Posterior cingulate gyrus (tissue), 11 donors: ENCODE measurements at places on chromosomes 3 and 15.

- no peak for DNase-seq
Measured at GRCh38 chr3:39141171-39141995, 12.0 kb downstream of the CSRNP1 start.

DNA sequence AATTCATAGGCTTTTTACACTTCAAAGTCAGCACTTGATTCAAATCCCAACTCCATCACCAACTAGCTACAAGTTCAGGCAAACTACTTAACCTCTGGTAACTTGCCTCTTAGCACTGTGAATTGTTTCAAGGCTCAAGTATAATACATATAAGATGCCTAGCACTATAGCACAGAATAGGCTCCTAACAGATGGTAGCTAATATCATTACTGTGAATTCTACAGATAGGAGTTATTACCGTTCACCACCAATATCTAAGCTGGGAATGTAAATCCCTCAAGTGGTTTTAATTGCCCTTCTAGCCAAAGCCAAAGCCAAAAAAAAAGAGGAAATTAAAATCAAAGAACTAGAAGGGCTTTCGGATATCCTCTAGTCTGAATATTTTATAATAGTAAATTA lies 15.4 kb downstream of the DLG1 start:
- no peak for DNase-seq

DNA sequence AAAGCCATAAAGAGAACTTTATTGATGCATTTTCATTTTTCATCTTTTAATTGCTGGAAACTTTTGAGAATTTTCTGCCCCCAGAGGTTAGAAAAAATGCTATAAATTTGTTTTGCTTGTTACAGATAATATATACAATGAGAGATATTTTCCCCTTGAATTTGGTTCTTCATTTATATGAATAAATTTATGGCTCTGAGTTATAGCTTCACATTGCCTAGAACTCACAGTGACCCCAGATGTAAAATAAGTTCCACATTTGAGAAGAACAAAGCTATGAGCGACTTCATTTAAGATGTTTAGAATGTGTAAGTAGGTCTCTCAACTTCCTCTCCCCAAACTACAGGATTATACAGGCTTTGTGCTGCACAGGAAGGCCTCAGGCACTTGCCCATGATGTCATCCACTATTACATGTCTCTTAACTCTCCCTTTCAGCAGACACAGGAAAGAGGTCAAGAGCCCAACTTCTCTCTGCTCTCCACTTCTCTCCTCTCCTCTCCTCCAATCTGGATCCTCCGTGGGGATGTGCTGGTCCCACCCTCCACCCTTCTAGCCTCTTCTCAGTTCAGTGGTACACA lies 92.8 kb downstream of the DUT start:
- DNase-seq = no peak

DNA sequence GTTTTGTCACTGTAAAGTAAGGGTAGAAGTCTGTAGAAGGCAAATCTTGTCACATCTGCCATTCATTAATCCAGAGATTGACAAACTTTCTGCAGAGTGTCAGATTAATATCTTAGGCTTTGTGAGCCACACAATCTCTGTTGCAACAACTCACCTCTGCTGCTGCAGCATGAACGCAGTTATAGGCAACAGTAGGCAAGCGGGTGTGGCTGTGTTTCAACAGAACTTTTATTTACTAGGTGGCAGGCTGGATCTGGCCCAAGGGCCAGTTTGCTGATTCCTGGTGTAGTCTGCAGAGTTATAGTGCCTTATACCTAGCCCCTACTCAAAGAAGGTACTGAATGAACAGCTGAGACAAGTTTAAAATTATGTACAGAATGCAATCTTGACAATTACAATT lies 396.7 kb downstream of the FOXP1 start:
- no peak for DNase-seq

DNA sequence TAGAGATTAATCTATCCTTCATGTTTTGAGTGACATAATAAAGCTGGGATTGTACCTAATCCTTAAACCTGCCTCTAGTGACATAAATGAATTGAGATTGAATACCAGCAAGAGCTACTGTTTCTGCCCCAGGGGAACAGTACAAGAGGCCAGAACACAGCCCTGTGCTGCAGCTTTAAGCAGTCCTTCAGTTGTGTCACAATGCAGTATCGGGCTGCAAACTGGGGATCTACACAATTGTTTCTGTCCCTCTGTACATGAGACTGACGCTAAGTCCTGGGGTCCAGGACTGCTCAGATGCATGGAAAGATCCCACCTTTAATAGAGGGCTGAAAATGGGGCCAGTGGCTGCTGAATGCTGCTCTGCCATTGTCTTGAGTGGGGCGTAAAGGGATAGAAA lies 87.5 kb downstream of the MINAR1 start:
- DNase-seq = no peak

GRCh38 chr15:38707802-38708671 lies 143.4 kb upstream of the RASGRP1 start:
- DNase-seq = no peak

DNA sequence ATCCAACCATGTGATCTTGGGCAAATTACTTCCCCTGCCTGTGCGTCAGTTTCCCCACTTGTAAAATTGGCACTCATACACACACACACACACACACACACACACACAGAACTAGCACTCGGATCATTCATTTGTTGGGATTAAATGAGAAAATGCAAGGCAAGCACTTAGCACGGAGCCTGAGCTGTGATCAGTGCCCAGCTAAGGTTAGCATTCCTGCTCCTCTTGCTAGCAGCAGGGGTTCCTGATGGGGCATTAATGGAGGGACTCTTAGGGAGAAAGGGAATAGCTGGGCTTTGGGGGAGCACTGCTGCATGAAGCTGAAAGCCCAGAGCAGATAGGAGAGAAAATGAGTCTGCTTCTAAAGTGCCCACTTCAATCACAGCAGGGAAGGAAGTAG lies 187.7 kb upstream of the C2CD4B start:
- DNase-seq = no peak

GRCh38 chr3:177057768-177058167 lies 139.5 kb downstream of the TBL1XR1 start:
- no peak for DNase-seq

GRCh38 chr3:158471639-158472294 lies 99.2 kb upstream of the MLF1 start:
- no peak for DNase-seq

DNA sequence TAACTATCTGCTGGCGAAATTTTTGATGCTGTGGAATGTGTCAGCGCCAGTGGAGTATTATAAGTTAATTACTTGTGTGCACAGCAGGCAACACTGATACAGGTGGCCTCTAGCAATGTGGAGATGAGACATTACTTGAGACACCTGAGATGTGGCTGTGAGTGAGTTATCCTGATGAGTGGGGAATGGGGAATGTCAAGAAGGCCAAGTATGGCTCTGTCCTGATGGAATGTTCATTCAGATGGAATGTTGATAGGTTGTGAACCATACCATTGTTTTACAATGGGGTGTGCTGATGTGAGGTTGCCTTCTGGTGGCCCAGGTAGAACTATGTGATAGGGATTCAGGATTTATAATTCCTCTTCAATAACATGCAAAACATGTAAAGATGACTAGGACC lies 404.8 kb downstream of the PTPRG start:
- DNase-seq = no peak

DNA sequence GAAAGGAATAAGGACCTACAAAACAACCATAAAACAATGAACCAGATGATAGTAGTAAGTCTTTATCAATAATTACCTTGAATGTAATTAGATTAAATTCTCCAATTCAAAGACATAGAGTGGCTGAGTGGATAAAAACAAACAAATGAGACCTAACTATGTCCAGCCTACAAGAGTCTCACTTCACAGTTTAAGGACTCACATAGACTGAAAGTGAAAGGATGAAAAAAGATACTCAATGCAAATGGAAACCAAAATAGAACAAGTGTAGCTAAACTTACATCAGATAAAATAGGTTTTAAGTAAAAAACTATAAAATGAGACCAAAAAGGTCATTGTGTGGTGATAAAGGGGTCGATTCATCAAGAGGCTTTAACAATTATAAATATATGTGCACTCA lies 21.9 kb upstream of the NR1I2 start:
- DNase-seq = no peak

DNA sequence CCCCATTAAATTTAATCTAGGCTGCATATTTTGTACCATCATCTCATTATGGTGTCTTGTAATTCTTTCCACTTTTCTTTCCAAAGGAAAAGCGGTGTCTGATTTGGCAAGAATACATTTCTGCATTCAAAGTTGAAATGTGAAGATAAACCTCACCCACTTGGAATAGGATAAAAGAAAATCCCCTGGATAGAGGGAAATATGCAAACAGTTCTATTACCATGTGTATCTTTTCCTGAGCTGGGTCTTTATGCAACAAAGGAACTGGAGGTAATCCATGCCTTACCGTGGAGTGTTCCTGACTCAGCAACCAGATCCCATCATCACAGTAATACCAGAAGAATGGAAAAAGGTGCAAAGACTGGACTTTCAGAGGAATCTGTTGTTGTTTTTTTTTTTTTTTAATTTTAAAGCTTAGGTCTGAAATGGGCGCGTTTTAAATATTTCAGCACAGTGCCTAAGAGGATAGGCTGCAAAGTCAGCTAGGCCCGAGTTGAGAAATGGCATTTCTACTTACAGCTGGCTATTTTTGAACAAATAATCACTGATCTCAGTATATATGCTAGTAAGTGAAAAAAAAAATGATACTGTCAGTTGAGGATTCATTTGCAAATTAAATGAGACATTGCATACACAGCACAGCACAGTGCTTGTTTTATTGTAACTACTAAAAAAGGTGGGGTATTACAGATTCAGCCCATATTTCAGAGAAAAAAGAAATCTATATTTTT lies 55.5 kb upstream of the ADAMTS9 start:
- DNase-seq = no peak

GRCh38 chr15:87368511-87368910 lies 888.0 kb downstream of the NTRK3 start:
- no peak for DNase-seq

GRCh38 chr3:121992601-121993560 lies 29.2 kb downstream of the ILDR1 start:
- DNase-seq = no peak

DNA sequence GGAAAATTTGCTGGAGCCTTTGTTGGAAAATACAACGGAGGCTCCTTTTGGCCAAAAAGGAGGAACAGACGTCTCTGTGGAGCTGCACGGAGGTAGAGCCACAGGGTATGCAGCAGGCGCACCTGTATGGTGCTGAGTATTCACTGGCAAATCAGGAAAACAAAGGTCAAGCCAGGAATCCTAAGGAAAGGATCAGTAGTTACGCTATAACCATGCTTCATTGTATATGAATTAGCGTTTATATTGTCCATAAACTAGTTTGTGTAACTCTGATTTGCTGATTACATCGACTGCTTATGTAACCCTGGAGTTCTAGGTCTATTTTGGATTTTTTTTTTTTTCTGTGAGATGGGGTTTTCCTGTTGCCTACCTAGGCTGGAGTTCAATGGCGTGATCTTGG lies 45.4 kb downstream of the LPP start:
- DNase-seq = no peak

- no peak for DNase-seq
Measured at GRCh38 chr3:135103917-135104316, 308.9 kb downstream of the EPHB1 start.

GRCh38 chr15:35857567-35858226 lies 311.7 kb upstream of the DPH6 start:
- no peak for DNase-seq

DNA sequence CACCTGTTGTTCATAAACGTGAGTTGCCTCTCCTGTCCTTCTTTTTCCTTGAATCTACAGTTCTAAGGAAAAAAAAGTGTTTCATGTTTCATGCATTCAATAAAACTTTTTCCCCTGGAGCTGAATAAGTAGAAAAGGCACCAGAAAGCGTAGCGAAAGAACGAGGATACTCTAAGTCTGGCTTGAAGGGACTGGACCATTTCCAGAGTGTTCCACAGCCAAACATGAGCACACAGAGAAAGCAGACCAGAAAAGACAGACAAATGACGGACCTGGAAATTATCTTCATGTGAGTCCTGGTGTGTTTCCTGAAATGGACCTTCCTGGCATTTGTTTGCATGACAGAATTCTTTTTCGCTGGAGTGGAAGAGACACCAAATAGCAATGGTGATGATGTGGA lies 204.7 kb downstream of the SV2B start:
- DNase-seq = no peak

DNA sequence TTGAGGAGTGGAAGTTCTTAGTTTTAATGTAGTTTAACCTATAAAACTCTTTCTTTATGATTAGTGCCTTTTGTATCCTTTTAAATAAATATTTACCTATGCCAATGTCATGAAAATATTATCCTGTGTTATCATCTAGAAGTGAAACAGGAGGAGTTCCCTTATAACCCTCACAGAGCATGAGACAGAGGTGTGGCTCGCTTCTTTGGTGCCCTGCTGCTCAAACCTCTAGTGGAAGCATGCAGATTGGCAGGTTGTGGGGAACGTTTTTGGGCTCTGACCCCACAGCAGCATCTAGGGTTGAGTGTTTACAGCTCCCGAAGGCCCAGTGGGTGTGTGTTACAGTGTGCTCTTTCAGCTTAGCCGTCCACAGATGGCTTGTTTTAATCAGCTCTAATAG lies 459.4 kb upstream of the AZI2 start:
- no peak for DNase-seq

GRCh38 chr3:15327941-15328340 lies 4.4 kb downstream of the SH3BP5 start:
- DNase-seq = no peak

DNA sequence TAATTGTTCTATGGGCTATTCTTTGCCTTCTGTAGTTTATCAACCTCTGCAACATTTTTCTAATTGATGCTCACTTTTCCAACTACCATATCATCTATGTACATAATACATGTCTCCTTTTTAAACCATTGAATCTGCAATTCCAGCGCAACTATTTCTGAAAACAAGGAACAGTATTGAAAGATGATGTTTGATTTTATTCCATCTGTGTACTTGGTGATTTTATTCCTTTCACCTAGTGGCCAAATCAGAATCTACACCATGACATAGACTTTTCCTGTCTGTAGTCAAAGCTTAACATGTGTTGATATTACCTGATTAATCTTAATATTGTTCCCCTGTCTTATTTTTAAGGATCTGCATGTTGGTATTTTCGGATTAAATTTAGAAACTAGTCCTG lies 13.0 kb downstream of the NKTR start:
- no peak for DNase-seq

DNA sequence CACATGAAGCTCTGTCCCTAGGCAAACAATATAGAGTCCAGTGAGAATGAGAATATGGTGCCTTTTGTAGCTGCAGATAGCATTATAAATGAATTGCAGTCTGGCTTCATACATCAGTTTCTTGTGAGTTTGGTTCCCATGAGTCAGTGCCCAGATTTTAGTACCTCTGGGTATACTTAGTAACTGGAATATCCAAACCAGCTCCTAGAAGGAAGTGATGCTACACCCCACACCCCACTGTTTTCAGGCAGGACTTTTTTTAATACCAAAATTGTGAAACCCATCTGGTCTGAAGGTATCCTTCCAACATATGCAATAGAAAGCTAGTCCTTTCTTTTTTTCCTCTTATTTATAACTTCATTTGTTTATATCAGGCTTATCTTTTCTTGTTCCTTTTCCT lies 42.1 kb upstream of the FOXP1 start:
- no peak for DNase-seq

DNA sequence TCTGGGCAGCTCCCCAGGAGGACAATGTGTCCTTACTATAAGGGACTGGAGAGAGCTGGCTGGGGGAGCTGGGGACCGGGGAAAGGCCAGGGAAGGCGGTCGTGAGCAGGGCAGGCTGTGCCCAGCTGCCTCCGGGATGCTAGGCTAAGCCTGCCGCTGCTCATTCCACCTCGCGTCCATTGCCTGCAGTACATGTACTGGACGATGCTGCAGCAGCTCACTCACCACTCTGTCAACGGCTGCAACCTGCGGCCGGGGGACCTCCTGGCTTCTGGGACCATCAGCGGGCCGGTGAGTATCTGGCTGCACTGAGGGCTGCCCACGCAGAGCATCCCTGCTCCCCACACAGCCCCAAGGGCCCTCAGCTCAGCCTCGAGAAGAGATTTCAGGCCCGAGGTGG lies 27.1 kb downstream of the FAH start:
- no peak for DNase-seq
